ENCODE measurements at places on chromosomes 2 and 18.

DNA sequence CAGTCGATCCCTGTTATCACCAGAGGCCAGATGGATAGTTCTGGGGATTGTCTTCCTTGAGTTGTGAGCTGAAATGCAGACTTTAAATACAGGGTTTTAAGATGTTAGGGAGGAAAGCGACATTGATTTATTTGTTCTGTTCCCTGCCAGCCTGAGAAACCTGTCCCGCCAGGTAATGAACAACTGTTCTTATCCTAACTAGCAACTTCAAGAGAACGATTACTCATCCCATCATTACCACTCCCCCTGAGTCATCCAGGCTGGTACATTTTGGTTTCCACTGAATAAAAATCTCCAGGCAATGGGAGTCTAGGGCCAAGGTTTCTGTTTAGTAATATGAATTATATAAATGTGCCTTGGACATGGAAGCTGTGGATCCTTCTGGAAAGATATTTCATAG lies 131.2 kb downstream of the LYPD6B start:
- DNase-seq = no peak

DNA sequence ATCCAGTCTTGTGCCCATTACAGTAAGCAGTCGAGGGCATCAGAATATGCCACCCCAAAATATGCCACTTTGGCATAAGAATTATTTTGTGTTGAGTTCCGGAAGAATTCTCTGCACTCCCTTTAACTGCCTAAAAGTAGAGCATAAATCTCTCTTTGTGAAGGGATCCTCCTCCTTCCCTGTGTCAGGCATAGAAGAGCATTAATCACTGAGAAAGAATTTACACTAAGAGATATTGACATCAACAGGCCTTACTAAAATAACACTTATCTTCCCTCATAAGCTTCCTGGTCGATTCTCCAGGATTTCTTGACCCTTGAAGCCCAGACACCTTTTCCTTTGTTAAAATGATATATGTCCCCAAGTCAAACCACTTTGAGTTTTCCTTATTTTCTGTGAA lies 27.6 kb upstream of the KYNU start:
- no peak for DNase-seq

- DNase-seq = no peak
Observed at GRCh38 chr2:40450066-40450795, 1.7 kb downstream of the SLC8A1 start.

DNA sequence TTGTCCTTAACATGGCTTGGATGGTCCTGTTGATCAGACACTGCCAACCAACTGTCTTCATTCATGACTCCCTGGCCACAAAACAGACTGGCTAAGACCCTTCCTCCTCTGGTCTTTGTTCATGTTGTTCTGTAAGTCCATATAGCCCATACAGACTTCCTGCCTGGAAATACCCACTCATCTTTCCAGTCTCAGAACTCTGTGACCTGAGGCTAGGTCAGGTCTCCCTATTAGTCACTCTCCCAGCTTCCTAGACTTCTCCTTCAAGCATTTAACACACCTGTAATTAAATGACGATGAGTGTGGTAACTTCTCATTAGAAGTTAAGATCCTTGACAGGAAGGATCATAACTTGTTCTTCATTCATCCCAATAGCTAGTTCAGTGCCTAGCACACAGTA lies 56.3 kb downstream of the CCDC93 start:
- DNase-seq = no peak

- DNase-seq = no peak
Observed at GRCh38 chr2:99445065-99445464, 44.8 kb downstream of the REV1 start.

GRCh38 chr2:25816249-25816648 lies 62.0 kb downstream of the ASXL2 start:
- DNase-seq = no peak

DNA sequence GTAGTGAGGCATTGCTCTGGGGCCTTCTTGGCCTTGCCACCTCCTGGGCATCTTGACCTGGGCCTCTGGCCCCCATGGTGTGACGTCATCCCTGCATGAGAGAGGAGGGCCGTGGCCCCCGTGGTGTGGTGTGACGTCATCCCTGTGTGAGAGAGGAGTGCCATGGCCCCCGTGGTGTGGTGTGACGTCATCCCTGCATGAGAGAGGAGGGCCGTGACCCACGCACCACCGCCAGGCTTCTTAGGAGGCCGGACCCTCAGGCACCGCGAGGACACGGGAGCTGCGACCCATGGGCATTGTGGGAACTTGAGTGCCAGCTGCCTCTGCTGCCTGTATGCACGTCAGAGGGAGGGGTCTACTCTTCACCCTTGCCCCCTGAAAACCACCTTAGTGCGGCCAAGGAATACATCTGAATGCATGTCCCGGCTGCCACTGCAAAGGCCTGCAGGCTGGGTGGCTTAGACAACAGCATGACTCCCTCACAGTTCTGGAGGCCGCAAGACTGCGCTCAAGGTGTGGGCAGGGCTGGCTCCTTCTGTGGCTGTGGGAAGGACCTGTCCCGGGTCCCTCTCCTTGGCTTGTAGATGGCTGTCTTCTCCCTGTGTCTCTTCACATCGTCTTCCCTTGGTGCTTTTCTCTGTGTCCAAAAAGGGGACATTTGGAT lies 20.8 kb upstream of the OTOS start:
- DNase-seq = no peak

DNA sequence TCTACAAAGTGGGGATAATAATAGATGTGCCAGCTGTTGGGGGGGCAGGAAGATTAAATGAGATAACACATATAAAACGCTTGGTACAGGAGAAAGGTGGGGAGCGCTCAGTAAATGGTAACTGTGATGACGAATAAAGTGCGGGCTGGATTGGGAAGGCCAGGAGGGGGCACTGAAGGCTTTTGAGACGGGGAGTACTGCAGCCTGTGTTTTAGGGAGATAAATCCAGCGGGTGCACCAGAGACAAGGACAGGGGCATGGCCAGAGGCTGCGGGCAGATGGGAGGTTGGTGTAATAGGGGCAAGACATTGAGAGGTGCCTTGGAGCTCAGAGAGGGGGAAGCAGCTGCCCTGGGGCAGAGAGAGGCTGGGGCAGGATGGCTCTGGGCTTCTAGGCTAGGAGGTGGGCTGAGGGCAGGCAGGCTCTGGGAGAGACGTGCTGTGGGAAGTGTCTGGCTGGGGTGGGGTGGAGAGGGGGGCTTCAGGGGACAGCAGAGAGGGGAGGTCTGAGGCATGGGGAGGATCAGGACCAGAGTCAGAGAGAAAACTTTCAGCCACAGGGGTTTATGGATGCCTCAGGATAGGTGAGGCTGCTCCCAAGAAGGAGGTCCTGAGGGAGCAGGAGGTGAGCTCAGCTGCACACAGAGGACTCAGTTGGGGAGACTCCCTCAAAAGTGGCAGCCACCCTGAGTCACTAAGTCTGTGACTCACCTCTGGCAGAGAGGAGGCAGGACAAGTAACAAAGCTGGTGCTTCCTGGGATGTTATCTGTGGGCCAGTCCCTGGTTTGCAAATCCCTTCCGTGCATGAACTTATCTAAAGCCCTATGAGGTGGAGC lies 18.8 kb downstream of the TEX44 start:
- DNase-seq = no peak

GRCh38 chr2:159546716-159547430 lies 69.5 kb downstream of the BAZ2B start:
- DNase-seq = no peak

Measured in stimulated activated CD8-positive, alpha-beta memory T cell treated with anti-CD3 and anti-CD28 coated beads, Interleukin-15, amount 100 ng/mL, for 24 hours (primary cell).